ENCODE measurements at places on chromosomes 3 and 15.

DNA sequence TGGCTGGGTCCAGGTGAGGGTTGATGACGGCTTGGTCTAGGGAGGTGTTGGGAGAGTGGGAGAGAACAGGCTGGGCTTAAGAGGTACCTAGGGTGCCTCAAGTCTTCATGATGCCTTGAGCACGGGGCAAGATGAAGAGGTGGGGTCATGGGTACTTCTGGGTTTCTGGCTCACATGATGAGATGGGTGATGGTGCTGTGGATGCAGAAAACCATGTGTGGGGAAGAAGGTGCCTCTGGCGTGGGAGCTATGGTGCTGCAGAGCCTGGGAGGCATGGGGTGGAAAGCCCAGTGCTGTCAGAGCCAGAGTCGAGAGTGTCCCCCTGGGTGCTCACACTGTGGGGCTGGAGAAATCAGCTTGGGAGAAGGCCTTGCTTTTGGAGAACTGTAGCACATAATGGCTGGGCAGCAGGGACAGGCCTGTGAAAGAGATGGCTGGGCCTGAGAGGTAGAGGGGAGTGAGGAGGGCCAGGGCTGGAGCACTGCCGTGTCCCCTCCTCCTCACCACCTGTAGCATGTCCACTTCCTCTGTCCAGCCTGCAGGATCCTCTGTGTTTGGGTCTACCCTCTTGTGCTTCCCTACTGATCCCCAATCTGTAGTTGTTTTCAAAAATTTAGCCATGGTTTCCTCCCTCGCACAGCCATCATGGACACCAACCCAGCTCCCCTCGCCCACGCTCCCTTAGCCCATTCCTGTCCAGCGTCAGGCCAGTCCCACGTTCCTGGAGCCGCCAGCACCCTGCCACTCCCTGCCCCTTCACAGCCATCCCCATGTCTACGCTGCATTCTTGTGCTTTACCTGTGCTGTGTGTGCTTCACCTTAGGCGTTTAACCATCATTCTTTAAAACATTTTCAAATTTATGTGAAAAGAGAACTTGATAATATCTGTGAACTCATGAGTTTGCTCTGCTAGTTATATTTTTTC lies 132.0 kb downstream of the EEFSEC start:
- no peak for DNase-seq

DNA sequence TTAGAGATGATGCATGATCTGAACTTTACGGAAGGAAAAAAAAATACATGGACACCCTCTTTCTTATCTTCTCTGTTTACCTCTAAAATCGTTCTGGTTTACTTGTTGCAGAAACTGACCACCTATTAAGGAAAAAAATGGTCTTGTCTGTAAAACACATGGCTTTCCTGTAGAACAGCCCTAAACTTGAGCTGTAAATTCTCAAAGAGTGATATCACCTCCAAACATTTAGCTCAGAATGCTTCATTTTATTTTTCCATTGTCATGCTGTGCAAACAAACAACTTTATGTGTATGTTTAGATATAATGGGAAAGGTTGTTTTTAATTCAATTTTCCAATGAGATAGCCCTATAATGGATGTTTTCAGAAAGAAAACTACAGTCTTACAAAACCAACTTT lies 237.4 kb upstream of the NR2F2 start:
- no peak for DNase-seq

DNA sequence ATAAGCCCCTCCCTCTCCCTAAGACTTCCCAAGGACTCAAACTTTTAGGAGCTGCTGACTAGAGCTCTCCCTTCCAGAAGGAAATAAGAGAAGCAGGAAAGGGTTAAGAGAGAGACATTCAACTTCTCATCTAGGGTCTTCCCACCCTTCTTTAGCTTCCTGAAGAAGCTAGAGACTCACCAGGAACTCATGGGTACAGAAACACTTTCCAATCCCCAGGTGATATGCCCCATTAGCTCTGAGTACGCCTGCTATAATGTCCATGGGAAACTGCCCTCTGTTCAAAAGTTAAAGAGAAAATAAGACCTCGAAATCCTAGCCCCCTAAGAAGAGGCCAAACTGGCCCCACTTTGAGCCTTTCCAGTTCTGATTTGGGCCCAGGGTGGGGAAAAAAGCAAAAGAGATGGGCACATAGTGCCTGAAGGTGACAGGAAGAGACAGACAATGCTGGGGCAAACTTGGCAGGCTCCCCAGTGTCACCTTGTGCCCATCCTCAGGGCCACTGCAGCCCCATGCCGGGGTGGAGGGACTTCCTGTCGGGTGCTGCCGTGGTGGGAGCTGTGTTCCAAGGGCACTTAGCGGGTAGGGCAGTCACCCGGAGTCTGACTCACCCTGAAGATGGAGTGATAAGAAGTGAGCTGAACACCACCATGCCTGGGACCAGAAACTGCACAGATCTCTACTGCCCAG lies 29.5 kb downstream of the CCDC12 start:
- DNase-seq: peak; percentile 31

- no peak for DNase-seq
These were observed 135.0 kb downstream of the CACNA1D start for GRCh38 chr3:53629402-53629723.

- peak; percentile 53 for DNase-seq
These were observed at the start of gene RASSF1 for GRCh38 chr3:50340448-50341329. RASSF1 (minus strand) TSS chr3:50340836; CDS start chr3:50340805, 31 bp downstream.

GRCh38 chr3:14138878-14139655 lies 14.2 kb downstream of the TMEM43 start:
- no peak for DNase-seq

- DNase-seq: no peak
These were observed 6.4 kb downstream of the IQCF1 start for GRCh38 chr3:51896607-51897305.

- DNase-seq: no peak
These were observed 3.3 kb upstream of the NR2F2 start for GRCh38 chr15:96327155-96327741.

DNA sequence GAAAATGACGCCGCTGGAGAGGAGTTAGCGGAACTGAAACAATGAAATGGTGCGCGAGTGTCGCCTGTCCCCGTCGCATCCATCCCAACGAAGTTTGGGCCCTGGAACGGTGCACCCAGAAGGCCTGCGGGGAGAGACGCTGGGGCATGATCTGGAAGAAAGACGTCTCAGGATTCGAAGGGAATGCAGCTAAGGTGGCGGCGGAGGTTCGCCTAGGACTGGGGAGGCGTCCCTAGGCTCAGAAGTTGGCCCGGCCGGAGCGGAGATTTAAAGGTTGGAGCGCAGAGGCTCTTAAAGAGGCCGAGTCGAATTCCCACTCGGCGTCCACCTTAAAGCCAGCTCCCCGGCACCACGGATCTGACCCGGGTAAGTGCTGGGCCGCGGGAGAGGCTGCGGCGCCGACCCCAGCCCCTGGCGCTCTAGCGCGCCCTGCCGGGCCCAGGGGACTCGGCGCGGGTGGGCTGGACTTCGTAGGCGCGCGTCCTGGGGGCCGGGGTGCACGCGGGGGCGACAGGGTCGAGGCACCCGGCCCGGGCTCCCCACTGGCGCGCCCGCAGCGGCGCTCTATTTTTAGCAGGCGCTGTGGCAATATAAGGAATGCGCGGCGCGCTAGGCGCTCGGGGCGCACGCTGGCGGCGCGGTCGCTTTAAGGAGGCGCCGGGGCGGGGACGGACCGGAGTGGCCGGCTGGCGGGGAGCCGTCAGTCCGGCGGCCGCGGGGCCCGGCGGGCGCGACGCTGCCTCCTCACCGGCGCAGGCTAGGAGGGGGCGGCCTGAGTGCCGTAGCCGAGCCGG lies at the start of gene MRAS:
MRAS (plus strand) TSS at position 620 of the 794 bp plus-strand sequence. CDS start 24,305 bp downstream, outside the sequence.
- no peak for DNase-seq

- no peak for DNase-seq
These were observed 98.3 kb downstream of the MEX3B start for GRCh38 chr15:81947548-81947947.

DNA sequence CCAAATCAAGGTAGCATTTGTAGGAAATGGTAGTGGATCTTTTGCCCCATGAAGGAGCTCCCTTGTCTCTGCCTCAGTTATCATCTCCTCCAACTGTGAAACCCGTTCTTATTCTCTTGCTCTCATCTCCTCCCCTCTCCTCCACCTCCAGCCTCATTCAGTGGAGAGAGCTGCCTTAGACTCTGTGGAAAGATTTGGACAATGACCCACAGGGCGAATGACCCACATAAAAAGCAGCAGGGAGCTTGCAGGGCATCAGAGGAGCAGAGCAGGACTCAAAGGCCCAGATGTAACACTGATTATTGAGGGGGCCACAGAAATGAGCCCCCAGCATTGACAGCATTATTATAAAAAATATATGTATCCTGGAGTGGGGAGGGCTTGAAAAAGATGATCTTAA lies 641.1 kb upstream of the CFAP20DC start:
- no peak for DNase-seq

DNA sequence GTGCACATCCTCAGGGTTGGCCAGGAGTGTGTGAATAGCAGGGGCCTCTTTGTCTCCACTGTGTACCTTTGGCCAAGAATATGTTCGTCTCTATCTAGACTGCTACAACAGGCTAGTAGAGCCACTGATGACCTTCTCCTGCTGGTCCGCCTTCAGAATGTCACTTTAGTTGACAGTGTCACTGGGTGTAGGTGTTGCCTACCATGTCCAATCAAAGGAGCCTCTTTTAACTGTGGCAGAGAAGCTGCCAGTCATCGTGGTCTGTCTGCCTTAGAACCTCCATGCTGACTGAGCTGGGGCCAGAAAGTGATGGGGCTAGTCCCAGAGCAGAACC lies 40.1 kb downstream of the OXSR1 start:
- DNase-seq: peak; percentile 5

DNA sequence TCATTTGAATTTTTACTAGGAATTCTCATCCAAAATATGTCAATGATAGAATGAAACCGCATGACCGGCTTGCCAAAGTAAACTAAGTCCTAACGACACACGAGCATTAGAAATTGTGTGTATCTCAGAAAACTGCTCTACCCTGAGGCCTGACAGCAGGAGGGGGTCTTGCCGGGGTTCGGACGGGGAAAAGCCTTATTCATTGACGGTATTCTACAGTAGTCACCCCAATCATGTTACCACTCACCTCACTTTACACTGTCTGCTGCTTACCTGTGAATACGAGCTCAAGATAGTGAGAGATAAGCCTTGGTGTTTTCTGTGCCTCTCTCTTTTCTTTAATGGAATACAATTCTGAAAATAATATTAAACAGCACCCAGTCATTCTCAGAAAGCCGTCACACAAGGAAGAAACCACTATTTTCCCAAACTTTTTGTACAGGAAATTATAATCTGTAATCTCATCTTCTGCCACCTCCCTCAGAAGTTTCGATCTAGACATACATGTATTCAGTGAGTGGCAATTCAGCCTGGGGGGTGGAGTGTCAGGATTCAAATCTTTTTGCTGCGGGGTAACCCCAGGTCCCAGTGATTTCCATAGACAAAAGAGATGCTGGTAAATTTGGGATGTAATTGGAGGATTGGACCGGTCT lies 492 bp upstream of the FAM43A start:
- DNase-seq: peak; percentile 39

GRCh38 chr3:172262991-172263608 lies 185.2 kb downstream of the GHSR start:
- no peak for DNase-seq

DNA sequence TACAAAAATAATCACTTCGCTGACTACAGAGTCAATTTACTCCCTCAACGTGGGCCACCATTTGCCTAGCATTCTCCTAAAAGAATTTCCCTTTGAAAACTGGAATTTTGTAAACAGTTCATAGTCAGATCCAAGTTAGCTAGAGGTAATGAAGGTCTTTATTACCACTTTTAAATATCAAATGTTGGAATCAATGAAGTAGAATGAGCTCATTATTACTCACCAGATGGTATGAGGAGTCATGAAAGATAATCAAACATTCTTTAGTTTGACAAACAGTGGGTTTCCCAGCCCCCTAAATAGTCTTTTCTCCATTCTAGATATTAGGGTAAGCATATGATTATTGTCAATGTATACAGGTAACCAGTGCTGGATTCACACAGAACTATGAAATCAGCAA lies 455.7 kb upstream of the THBS1 start:
- no peak for DNase-seq

- DNase-seq: no peak
These were observed 2.5 kb downstream of the UBL7 start for GRCh38 chr15:74458473-74458872.

- DNase-seq: no peak
These were observed 114.0 kb downstream of the FOXB1 start for GRCh38 chr15:60118146-60118545.

GRCh38 chr3:8451696-8452095 lies 49.9 kb upstream of the LMCD1 start:
- DNase-seq: no peak

DNA sequence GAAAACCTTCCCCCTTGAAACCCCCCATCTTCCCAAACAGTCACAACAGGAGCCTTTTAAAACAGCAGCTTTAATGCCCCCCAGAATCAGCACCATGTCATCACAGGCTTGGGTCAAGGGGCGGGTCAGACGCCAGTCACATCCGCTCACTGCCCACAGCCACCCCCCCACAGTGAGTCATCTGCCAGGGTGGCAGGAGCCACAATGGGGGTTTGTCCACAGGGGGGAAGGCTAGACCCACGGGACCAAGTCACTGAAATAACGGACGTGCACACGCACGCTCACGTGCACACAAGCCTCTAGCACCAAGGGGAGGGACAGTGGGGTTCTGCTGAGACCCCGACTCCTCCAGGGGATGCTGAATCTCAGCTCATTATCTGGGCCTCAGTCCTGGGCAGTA lies 441 bp upstream of the UCN2 start:
- DNase-seq: no peak

DNA sequence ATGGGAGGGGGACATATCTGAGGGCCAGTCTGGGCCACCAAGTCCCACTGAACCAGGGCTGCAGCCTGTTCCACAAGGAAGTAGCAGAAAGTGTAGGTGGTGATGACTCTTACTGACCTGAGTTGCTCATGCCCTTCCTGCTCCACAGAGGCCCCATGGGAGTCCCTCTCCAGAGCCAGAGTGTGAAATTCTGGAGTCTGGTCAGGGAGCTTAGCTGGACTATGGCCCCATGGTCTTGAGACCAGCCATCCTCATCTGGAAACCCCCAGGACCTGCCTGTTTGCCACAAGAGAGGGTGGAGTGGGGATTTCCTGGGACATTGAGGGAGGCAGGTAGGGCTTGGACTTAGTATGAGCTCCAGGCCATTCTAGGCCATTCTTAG lies 3.0 kb downstream of the SPINT1 start:
- DNase-seq: no peak

- no peak for DNase-seq
These were observed 316.2 kb upstream of the TBC1D5 start for GRCh38 chr3:18058666-18059065.

- DNase-seq: no peak
These were observed 1.4 kb downstream of the PGPEP1L start for GRCh38 chr15:99006146-99006545.

GRCh38 chr3:183018421-183019192 lies 38.3 kb upstream of the DCUN1D1 start:
- no peak for DNase-seq
